ENCODE measurements at places on chromosomes 13 and 19.

- no peak for DNase-seq
Measured at GRCh38 chr13:25300861-25301346, 521 bp upstream of the NUP58 start.

- peak; percentile 19 for DNase-seq
Measured at GRCh38 chr19:3868770-3869456, at the start of gene ZFR2. Gene ZFR2, minus strand, starts transcription at chr19:3869038. Its CDS starts 21 bp downstream, at chr19:3869017.

GRCh38 chr13:49044008-49044407, 68.3 kb downstream of the FNDC3A start:
- no peak for DNase-seq

GRCh38 chr13:93080587-93080986, 146.0 kb upstream of the GPC6 start:
- no peak for DNase-seq
